ENCODE measurements at places on chromosomes 16 and 17. TPM values are rescaled to one million over a fixed set of nuclear protein-coding genes. Genes with fewer than 3 reads are reported as not detected.

TP53TG3F gene
- not detected for total RNA-seq

GOT2 gene
- total RNA-seq, result 90.6 TPM

ATP1B2 gene
- not detected for total RNA-seq

TEX19 gene
- 1.2 TPM for total RNA-seq

TBC1D26 gene
- total RNA-seq, result not detected

TEKT1 gene
- not detected for total RNA-seq

SALL1 gene
- total RNA-seq, result not detected

Data from PC-3 (cell line).